Activated naive CD4-positive, alpha-beta T cell treated with anti-CD3 and anti-CD28 coated beads, Interleukin-2, amount 50 U/mL, for 72 hours (primary cell): ENCODE measurements at places on chromosomes 2 and 18.

DNA sequence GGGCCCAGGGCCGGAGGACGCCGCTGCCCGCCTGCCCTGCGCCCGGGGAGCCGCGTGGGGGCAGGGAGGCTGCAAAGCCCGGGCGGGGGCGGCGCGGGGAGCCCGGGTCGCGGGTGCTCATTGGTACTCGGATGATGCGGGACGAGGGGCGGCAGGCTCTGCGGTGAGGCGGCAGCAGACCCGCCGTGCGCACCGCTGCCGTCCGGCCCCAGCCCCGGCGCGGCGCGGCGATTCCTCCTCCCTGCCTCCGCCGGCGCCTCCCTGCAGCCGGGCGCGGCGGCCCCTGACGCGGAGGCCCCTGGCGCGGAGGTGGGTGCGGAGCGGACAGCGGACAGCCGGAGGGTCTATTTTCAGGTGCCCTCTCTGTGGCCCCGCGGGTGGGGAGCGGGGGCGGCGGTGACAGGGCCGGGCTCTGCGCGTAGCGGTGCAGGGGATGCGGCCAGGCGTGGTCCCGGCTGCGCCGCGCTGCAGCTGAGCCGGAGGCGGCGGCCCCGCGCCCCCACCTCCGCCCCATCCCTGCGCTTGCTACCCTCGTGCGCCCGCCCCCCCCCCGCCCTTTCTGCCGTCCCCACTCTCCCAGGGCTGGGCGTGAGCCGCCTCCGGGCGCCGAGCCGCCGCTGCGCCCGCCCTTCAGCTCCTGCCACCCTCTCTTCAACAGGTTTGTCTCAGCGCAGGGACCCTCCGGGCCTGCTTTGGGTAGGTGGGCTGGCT lies 640 bp downstream of the SPTBN1 start:
- peak; percentile 28 for DNase-seq

- DNase-seq: no peak
Measured at GRCh38 chr2:99640635-99641151, 150.9 kb upstream of the REV1 start.

DNA sequence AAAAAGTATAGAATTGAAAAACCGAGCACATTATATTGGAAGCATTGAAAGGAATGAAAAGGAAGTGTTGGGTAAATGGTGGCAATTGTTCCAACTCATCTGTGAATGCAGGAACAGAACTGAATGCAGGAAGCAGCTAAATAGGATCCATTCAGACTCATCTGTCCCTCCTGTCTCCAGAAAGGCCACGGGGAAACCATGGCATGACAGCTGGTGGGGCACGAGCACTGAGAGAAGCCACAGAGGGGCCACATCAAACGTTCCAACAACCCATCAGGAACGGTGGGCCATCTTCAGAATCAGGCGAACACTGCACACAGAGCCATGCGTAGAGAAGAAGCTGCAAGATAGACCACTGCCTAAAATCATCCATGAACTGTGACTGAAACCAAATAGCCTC lies 138.5 kb upstream of the SLC35G4 start:
- no peak for DNase-seq

GRCh38 chr2:29273685-29274611 lies 158.7 kb downstream of the CLIP4 start:
- no peak for DNase-seq

DNA sequence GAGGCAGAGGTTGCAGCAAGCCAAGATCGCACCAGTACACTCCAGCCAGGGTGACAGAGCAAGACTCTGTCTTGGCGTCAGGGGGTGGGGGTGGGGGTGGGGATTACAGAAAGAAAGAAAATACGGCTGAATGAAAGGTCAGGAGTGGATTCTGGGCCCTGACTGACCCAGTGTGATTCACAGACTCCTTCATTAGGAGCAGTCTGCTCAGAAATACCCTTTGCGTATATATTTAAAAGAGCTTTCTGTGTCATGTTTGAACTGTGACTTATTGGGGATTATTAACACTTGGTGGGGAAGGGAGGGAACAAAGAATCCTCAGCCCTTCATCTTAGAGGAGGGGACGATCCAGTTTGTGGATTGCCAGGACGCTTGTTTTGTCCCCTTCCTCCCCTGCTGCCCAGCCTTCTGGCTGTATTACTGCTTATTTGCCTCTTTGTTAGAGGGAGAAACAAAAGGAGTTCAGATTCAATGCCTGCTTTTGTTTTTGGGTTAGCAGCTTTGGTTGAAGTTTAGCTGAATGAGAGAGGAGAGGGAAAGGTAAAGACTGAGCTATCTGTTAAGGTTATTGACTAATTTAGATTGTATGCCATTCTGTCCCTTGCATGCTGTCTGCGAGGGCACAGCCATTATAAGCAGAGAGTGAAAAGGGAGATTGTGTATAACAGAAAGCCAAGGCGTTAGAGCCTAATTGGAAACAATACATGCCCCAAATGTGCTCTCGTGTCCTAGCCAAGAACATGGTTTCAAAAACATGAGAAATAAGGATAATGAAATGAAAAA lies 118.3 kb downstream of the FMNL2 start:
- no peak for DNase-seq
